ENCODE measurements at places on chromosomes 7 and 10.

GRCh38 chr7:80783186-80783677 lies 135.6 kb downstream of the SEMA3C start:
- DNase-seq, result no peak

DNA sequence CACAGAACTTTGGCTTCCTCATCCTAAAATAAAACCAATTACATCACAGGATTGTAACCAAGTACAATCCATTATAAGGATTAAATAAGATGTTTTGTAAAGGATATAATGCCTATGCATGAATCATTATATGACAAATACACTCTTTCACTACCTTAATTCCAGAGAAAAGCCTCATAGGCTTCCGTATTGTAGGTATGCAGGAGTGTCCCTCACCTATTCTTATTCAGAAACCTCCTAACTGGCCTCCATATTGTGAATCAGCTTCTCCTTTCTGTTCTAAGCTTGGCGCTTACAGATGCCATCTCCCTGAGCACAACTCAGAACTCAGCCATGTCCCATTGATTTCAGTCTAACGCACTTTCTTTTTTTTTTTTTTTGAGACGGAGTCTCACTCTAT lies 69.6 kb upstream of the CAPZA2 start:
- DNase-seq, result no peak

DNA sequence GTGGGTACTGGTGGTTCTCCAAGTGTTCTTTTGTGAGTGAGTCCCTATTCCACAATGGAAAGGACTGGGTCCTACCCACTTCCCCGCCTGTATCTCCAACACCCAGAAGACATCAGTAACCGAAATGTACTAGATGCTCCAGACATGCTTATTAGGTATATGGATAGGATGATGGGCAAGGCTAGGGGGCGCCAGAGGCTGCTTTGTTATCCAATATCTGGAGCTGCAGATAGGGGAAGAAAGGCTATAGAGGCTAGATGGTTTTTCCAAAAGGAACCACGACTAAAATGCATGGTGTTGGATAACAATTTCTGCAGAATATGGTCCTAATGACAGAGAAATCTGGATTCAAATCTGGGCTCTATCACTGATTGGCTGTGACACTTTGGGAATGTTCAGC lies 56.2 kb upstream of the TM9SF3 start:
- peak; percentile 80 for DNase-seq

DNA sequence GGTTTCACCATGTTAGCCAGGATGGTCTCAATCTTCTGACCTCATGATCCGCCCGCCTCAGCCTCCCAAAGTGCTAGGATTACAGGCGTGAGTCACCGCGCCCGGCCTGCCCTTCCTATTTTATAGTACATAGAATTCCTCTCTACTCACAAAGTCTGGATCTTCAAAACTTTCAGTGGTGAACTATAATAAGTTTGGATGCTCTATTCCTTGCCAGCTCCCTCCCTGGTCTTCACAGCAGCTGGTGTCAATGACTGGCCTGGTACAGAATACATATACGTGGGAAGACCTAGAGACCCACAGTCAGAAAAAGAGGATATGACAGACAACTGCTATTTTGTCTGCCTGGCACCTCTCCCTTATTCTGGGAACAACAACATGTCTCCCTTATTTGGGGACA lies 40.8 kb downstream of the ARHGAP12 start:
- no peak for DNase-seq

DNA sequence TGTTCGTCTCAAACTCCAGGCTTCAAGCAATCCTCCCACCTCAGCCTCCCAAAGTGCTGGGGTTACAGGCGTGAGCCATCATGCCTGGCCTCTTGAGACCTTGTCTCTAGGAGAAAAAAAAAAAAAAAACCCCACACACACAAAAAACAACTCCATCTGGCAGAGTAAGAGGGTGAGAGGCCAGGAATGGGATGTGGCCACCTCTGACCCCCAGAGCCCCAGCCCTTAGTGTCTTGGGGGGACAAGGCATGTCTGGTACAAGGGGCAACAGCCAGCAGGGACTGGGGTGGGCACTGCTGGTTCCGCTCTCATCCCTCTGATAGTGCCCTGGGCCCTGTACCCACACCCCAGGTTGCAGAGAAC lies 15.6 kb upstream of the TNRC18 start:
- no peak for DNase-seq

DNA sequence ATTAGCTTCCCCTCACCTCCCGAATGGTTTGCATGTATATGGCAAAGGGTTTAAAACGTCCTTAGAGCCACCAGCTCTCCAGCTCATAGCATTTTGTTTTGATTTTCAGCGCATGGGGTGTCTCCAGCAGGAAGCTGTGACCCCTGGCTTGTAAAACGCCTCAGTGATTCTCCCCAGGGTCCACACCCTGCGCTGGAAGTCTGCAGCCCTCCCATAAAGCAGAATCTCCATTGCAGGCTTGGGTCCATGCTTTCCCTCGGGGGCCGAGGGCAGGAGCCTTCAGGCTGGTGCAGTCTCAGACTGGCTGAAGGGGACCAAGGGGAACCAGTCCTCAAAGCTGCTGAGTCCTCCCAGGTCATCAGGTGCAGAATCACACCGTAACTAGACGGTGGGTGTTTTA lies 109.7 kb downstream of the VIPR2 start:
- DNase-seq, result no peak

- DNase-seq, result no peak
Observed at GRCh38 chr10:6207658-6208057, 4.9 kb downstream of the PFKFB3 start.

Data from hematopoietic multipotent progenitor cell treated with erythropoietin and hydrocortisone succinate and interleukin-3 and kit ligand, for 15 days (in vitro differentiated cells).